ENCODE measurements at places on chromosomes 11 and 22.

DNA sequence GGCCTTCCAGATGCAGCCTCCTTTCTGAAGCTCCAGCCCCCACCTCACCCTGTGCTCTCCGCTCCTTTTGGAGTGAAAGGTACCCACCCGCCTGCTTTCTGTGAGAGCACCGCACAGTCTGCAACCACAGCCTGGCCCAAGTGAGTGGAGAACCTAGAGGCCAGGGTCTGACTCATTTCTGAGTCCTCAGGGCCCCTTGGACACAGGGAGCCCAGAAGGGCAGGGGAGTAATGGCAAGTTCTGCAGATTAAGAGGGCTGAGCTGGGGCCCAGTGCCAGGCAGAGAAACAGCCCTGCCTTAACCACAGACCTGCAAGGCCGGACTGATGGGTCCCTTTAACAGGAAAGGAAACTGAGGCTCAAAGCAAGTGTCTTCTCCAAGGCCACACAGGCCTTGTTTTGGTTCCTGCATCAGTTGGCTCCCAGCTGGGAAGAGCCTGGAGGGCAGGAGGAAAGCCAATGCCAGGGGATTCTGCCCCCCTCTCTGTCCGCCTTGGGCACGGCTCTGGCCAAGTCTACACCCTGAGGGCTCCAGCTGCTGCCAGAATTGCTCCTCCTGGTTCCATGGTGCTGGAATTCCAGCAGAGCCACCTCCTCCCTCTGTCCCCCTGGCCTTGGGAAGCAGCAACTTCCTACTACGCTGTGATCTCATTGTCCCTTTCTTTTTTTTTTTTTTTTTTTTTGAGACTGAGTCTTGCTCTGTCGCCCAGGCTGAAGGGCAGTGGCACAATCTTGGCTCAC lies 55.1 kb downstream of the CYTH4 start:
- DNase-seq, result no peak

DNA sequence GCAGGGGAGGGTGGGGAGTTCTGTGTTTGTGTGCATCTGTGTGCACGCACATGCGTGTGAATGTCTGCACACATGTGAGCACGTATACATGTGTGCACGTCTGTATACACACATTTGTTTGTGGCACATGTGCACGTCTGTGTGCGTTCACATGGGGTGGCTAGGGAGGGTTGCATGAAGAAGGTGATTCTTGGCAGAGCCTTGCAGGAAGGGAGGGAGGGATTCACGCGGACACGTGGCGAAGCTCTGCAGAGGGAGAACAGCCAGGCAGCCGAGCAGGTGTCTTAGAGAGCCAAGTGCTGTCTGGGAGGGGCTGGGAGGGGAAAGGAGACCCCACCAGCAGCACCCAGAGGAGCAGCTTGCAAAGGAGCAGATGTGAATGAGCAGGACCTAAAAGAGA lies 372.1 kb downstream of the BRD1 start:
- no peak for DNase-seq

- no peak for DNase-seq
Measured at GRCh38 chr11:65786008-65786785, 666 bp upstream of the OVOL1 start.

GRCh38 chr11:130728185-130729180 lies 187.8 kb downstream of the SNX19 start:
- no peak for DNase-seq

- DNase-seq, result peak; percentile 22
Measured at GRCh38 chr11:65479184-65480145, 19.4 kb upstream of the MALAT1 start.

- DNase-seq, result no peak
Measured at GRCh38 chr11:100638648-100639047, 48.4 kb upstream of the ARHGAP42 start.

DNA sequence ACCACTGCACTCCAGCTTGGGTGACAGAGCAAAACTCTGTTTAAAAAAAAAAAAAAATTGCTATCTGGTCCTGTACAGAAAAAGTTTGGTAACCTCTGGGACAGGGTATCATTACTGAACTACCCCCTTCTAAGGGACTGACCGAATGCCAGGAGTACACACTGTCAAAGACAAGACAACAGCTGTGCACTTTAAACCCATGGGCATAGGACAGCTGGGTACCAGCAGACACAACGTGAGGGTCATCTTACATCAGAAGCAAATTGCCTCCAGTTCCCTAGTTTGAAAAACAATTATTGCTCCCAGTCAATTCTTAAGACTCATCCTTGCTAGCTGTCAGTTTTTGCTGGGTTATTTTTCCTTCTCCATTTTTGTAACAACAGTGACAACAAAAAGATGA lies 17.8 kb downstream of the CD59 start:
- DNase-seq, result no peak

DNA sequence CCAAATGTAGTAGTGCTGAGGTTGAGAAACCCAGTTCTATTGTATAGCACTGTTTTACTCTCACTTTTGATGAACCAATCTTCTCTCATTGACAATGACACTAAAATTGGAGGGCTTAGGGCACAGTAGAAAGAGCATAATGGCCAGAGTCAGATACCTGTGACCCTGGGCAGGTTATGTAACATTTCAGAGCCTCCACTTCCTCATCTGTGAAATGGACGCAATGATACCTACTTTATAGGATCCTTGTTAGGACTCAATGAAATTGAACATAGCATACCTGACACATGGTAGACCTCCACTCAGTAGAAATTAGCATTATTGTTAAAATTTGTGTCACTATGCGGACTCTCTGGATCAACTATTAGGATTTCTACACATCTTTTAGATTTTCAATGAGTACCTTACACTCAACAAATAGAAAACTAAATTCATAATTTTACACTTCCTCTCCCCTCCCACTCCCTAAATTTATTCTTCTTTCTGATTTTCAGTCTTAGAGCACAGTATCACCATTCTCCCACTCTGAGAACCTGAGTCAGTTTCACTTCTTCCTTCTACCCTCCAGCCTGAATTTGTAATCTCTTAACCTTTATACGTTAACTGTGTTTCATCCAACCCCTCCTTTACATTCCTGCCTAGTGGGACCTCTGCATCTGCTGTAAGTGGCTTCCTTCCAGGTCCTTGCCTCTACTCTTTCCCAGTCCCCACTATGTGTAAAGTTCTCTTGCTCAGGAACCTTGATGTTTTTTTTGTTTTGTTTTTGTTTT lies 78.3 kb downstream of the MICAL2 start:
- DNase-seq, result no peak

GRCh38 chr11:122723106-122723505 lies 67.6 kb downstream of the UBASH3B start:
- no peak for DNase-seq

DNA sequence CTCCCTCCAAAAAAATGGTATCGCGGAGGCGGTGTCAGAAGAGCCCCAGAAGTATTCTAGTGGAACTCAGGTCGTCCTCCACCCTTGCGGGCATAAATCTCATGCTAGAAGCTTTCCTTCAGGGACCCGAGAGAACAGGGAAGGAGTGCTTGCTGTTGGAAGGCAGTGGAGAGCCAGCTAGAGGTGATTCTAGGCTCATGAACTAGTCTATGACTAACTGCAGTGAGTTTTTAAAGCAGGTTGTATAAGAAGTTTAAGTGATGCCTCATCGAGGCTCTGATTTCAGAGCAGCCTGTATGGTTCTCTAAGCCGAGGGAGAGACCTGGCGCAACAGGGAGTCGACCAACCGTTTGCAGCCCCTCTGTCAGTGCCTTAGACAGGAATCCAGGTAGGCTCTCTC lies 85.7 kb downstream of the TBC1D22A start:
- DNase-seq, result no peak

- no peak for DNase-seq
Measured at GRCh38 chr11:26571861-26572654, at the start of gene MUC15. Gene MUC15, minus strand, starts transcription at chr11:26572263. Its CDS starts 5,169 bp downstream, at chr11:26567094.

DNA sequence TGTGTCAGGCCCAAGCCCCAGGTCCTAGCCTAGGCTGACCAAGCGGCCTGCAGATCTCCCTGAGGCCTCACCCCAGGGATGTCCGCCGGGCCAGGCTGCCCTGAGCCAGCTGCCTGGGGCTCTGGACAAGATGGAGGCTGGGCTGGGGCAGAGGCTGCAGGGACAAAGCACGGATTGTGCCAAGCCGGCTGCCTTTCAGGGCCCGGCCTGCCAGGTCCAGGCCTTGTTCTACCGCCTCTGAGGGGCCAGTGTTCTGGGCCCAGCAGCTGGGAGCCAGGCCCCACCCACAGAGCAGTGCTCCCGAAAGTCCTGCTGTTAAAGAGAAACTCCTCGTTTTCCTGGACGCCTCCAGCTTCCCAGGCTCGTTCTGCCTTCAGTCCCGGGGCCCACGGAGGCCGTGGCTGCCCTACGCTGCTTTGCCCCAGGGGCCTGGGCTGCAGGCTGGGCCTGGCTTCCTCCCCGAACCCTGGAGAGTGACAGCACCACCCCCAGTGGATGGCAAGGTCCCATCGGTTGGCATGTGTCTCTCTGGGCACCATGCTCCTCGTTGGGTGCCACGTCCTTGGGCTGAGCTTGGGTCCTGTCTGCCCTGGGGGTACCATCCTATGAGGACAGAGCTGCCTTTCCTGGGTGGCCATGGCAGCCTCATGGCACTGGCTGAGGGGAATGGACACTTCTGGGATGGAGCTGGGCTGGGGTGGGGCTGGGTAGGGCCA lies 7.6 kb downstream of the BRSK2 start:
- peak; percentile 92 for DNase-seq

DNA sequence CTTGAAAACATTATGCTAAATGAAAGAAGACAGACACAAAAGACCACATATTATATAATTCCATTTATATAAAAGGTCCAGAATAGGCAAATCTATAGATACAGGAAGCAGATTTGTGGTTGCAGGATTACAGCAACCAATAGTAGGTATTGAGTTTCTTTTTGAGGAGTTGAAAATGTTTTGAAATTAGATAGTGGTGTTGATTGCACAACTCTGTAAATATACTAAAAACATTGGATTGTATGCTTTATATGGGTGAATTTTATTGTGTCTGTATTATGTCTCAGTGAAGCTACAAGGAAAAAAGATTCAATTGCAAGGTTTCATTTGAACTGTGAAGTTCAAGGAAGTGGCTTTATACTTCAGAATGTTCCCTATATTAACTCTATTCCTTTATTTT lies 3.0 kb upstream of the RRAS2 start:
- no peak for DNase-seq

All from anterior cingulate cortex (tissue), 58 donors.